ENCODE measurements at places on chromosomes 4 and X. TPM values are rescaled to one million over a fixed set of nuclear protein-coding genes. Genes with fewer than 3 reads are reported as not detected.

- DNase-seq, result peak; percentile 47
Measured at GRCh38 chr4:41360214-41360920, 103.6 kb downstream of the UCHL1 start.

GRCh38 chr4:183255487-183255886 lies 64.6 kb downstream of the CLDN22 start:
- DNase-seq, result no peak

- no peak for DNase-seq
Measured at GRCh38 chr4:8772499-8773123, 99.0 kb downstream of the HMX1 start.

GRCh38 chrX:51598899-51599298 lies 19.8 kb downstream of the CENPVL3 start:
- DNase-seq, result no peak

GRCh38 chrX:19874391-19875049 lies 12.9 kb downstream of the SH3KBP1 start:
- DNase-seq, result no peak

GRCh38 chrX:64447207-64447606 lies 52.0 kb upstream of the MTMR8 start:
- no peak for DNase-seq

DNA sequence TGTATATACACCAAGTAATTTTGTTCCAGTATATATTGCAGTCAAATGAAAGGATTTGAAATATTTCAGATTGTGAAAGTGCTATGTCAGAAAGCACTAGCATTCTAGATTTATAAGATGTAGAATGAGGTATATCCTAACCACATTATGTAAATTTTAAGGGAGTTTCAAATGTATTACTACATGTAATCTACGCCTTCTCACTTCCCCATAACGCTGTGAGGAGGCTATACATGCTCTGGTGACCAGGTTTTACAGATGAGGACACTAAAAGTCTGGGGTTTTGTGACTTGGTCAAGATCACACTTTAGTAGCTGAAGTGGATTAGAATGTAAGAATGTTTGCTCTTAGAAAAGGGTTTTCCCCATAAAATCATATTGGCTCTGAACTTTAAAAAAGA lies 8.1 kb downstream of the ENPEP start:
- DNase-seq, result no peak

GRCh38 chr4:79325436-79325835 lies 425 bp downstream of the NAA11 start:
- DNase-seq, result no peak

GRCh38 chr4:2583092-2583491 lies 46.6 kb downstream of the FAM193A start:
- no peak for DNase-seq

ANKRD50 gene
- 27.0 TPM for total RNA-seq

MTMR1 gene
- 28.4 TPM for total RNA-seq

GRCh38 chrX:143853488-143853887 lies 30.4 kb upstream of the UBE2NL start:
- DNase-seq, result no peak

GRCh38 chr4:41538017-41538733 lies at the start of gene LIMCH1:
Gene LIMCH1 (plus strand): TSS chr4:41538157. CDS start chr4:41605996, 67,839 bp downstream.
- no peak for DNase-seq

ASB12 gene
- 0.22 TPM for total RNA-seq

CENPE gene
- 17.0 TPM for total RNA-seq

STS gene
- total RNA-seq, result 7.8 TPM

GRCh38 chr4:80016506-80016905 lies 56.5 kb downstream of the ANTXR2 start:
- DNase-seq, result no peak

GRCh38 chrX:150902434-150903109 lies 4.1 kb upstream of the CD99L2 start:
- no peak for DNase-seq

DNA sequence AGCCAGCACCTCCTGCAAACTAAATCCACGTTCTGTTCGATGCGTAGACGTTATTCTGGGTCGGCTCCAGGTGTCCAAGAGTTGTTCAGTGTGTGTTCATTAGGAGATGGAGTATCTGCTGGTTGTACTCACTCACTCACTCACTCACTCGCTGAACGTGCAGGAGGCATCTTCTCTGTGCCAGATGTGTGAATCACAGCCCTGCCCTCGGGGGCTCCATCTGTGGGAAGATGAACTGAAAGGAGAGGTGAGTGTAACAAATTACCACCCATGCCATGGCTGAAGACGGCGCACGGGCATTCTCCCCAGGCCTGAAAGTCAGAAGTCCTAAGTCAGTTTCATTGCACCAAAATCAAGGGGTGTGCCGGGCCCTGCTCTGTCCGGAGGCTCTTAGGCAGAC lies 16.1 kb downstream of the NSG1 start:
- DNase-seq, result no peak

DNA sequence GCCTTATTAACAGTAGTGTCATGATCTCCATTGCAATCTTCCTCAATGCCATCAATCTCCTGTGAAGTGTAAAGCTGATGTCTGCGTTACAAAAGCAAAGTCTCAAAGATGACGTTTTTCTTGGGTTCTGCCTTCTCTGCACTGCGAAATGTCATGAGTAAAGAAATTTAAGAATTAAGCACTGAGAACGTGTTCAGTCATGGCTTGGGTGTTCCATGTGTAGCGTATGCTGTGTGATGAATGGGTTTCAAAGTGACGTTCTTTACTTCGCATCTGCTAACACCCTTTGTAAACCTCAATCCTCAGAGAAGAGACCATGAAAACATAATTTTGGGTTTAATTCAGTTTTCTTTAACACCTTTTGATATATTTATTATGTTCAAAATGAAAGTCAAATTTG lies 999 bp downstream of the NAP1L5 start:
- DNase-seq, result no peak

ZIC3 gene
- total RNA-seq, result not detected

ADGRG4 gene
- total RNA-seq, result 3.9 TPM

CDS1 gene
- total RNA-seq, result 21.6 TPM

PHOX2B gene
- not detected for total RNA-seq

DNA sequence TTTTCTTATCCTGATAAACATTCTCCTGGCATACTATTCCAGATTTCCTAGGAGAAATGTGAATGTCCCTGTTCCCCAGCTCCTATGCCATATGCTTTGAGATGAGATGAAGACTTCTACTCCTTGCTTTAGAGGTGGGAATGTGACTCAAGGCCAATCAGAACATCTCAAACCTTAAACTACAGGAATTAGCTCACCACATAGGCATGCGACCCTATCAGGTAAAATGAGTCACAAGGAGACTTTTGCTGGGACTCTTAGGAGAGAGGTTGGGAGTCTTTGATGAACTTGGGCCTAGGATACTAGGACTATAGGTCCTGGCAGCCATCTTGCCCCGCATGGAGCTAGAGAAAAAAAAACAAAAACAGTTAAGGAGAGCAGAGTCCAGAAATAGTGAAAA lies 5.8 kb upstream of the USO1 start:
- DNase-seq, result no peak

DNA sequence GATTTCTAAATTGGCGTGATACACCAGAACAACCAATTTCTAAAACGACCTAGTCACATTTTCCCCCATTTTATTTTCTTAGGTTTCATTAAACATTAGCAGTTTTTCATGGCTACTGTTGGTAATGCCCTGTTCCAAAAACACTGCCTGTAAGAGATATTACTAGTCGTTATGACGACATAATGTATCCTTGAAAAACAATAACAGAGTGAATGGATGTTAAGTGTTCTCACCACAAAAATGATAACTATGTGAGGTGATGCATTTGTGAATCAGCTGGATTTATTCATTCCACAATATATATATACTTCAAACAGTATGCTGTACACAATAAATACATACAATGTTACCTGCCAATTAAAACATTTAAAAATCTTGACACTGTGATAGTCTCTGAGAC lies 1147.6 kb upstream of the PCDH10 start:
- DNase-seq, result no peak

IL3RA gene
- not detected for total RNA-seq

GRCh38 chrX:117957128-117957527 lies 159.5 kb downstream of the KLHL13 start:
- DNase-seq, result no peak

GRCh38 chr4:124484008-124484407 lies 228.5 kb downstream of the ANKRD50 start:
- no peak for DNase-seq

DNA sequence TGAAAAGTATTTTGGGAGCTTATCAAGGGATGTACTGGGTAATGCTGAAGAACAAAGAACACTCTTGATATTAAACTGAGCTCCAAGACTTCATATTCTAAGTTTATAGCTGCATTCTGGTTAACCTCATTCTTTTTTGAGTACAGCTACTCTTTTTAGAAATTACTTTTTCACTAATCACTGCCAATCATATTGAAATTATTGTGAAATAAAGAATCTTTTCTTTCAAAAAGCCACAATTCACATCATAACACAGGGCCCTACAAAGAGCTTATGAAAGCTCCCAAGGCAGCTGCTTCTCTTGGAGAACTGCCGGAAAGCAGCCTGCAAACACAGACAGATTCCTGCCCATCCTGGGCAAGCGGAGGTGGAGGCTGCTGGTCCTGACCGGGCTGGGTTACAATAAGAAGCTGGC lies 121.4 kb downstream of the RNF150 start:
- DNase-seq, result no peak

- no peak for DNase-seq
Measured at GRCh38 chr4:73187325-73187724, 71.3 kb downstream of the ANKRD17 start.

MAGEA10 gene
- not detected for total RNA-seq

GRCh38 chr4:105808750-105809041 lies 86.6 kb upstream of the NPNT start:
- no peak for DNase-seq

GRCh38 chr4:82998898-82999297 lies 11.7 kb downstream of the LIN54 start:
- no peak for DNase-seq

NAA11 gene
- not detected for total RNA-seq

TRAM1L1 gene
- 4.3 TPM for total RNA-seq

SLC9B2 gene
- total RNA-seq, result 4.0 TPM

- DNase-seq, result no peak
Measured at GRCh38 chr4:61427818-61428495, 227.8 kb downstream of the ADGRL3 start.

THOC2 gene
- total RNA-seq, result 118 TPM

GRCh38 chrX:130125091-130125874 lies 15.0 kb upstream of the ELF4 start:
- DNase-seq, result no peak

- no peak for DNase-seq
Measured at GRCh38 chrX:104172121-104172520, 5.9 kb downstream of the FAM199X start.

DNA sequence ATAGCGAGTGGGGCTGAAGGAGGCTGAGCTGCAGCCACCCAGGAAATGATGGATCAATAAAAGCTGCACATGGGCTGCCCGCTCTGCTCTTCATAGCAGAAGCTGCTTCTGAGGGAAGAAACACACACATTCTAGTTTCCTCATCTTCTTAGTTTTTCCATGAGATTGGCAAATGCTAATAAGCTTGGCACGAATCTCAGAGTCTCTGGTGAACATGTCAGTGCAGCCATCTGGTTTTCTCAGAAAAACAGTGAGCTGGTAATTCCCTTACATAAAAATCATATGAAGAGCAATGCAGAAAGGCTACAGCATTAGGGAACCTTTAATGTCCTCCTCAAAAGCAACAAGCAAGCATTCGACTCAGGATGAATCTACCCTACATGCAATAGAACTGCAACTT lies 69.9 kb downstream of the GATB start:
- DNase-seq, result no peak

ART3 gene
- total RNA-seq, result 5.0 TPM

All from progenitor cell of endocrine pancreas (in vitro differentiated cells).